ENCODE measurements at places on chromosomes 12 and 14. TPM values are rescaled to one million over a fixed set of nuclear protein-coding genes. Genes with fewer than 3 reads are reported as not detected.

The TMEM179 gene
- 2.2 TPM for total RNA-seq

DNA sequence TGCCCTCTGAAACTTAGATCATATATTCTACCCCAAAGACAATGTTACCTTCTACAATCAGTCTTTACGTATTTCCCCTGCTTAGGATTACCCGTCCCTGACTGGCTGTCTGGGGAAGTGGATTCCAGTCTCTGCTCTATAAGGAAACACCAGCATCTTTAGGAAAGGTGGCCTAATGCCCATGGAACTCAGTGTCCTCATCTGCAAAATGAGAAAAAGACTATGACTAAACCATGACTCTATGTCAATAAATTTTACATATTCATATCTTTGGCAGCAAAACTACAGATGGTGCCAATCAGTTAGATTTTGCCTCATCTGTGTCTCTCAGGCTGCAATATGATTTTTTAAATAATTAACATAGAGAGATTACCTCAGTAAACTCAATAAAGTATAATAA is 133.8 kb downstream of the ITPR2 start:
- no peak for DNase-seq

DNA sequence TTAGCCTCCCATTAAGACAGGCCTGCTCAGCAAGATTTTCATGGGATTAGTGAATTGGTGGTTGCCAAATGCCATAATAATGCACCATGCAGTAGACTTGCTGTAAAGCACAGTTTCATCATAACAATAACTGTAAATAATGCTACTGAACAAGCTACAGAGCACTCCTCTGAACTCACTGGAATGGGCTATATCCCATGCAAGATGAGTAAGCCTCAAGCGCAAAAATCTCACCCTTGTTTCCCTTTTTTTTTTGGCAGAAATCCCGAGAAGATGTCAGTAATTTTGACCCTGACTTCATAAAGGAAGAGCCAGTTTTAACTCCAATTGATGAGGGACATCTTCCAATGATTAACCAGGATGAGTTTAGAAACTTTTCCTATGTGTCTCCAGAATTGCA is 145.9 kb upstream of the HIF1A start:
- DNase-seq = no peak

The B4GALNT1 gene
- total RNA-seq = 3.5 TPM

GRCh38 chr12:40338621-40339020 is 113.8 kb downstream of the LRRK2 start:
- no peak for DNase-seq

DNA sequence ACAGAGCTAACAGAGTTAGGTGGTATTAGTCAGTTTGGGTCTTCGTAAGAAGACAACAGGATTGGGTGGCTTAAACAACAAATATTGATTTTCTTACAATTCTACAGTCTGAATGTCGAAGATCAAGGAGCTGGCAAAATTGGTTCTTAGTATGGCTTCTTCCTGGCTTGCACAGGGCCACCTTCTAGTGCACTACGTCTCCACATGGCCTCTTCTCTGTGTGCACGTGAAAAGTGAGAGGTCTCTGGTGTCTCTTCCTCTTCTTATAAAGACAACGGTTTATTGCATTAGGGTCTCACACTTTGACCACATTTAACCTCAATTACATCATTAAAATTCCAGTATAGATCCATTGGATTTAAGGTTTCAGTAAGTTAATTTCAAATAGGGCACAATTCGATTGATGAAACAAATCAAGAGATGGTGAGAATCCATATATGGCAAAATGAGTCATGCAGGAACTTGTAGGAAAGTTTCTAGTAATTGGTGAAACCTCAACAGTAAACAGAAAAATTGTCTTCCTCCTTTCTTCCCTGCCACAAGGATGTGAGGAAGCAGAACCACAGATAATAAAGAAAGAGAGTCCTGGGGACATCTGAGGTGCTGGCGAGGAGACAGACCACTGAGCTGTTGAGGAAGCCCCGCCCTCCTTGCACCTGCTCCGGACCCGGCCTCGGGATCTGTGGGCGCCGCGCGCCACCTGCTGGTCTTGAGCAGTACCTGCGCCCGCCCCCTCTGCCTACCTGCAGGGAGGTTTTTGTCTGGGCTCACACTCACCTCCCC is 846.7 kb downstream of the TMEM121 start:
- DNase-seq = no peak

- DNase-seq = no peak
Measured at GRCh38 chr12:68410018-68410660, 78.0 kb upstream of the MDM1 start.

DNA sequence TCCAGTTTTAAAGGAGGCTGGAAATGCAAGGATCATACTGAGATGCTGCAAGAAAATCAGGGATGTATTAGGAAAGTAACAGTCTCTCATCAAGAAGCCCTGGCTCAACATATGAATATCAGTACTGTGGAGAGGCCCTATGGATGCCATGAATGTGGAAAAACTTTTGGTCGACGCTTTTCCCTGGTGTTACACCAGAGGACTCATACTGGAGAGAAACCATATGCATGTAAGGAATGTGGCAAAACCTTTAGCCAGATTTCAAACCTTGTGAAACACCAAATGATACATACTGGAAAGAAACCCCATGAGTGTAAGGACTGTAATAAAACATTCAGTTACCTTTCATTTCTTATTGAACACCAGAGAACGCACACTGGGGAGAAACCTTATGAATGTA is 24.5 kb downstream of the ZNF891 start:
- no peak for DNase-seq

DNA sequence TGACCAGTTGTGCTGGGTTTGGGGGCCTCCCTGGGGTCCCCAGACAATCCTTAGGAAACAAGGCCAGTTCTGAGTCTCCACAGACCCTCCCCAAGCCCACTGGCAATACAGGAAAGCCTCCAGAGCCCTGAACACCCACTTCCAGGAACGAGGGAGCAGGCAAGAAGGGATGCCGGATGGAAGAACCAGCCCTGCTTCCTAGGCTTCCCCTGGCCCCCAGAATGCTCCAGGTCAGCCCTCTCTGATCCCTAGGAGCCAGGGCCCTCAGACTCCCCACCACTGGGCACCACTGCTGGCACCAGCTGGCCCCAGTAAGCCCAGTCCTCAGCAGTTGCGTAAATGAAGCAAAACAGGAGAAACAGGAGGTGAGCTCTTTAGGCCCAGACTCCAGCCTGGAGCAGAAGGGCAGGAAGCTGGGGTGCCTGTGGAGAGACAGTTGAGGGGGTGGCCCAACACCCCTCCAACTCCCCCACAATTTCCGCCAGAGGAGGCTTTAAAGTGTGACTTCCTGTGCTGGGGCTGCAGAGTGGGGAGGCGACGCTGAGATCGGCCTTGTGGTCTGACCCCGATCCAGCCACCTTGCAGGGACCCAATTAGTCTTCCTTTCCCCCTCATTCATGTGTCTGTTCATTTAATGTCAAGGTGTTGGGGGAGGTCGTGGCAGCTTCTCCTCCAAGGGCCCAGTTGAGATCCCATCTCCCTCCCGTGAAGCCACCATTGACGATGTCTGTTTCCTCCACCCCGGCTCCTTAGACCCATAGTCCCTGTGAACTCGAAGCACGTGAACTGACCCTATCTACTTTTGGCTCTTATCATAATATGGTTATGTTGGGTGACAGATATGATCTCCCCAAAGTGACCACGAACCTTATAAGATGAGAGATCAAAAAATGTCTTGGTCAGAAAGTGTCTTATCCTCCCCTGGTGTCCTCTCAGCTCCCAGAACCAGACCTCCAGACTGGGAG is 4.7 kb downstream of the TNFRSF1A start:
- no peak for DNase-seq

- no peak for DNase-seq
Measured at GRCh38 chr14:104278214-104278534, 139.8 kb downstream of the KIF26A start.

DNA sequence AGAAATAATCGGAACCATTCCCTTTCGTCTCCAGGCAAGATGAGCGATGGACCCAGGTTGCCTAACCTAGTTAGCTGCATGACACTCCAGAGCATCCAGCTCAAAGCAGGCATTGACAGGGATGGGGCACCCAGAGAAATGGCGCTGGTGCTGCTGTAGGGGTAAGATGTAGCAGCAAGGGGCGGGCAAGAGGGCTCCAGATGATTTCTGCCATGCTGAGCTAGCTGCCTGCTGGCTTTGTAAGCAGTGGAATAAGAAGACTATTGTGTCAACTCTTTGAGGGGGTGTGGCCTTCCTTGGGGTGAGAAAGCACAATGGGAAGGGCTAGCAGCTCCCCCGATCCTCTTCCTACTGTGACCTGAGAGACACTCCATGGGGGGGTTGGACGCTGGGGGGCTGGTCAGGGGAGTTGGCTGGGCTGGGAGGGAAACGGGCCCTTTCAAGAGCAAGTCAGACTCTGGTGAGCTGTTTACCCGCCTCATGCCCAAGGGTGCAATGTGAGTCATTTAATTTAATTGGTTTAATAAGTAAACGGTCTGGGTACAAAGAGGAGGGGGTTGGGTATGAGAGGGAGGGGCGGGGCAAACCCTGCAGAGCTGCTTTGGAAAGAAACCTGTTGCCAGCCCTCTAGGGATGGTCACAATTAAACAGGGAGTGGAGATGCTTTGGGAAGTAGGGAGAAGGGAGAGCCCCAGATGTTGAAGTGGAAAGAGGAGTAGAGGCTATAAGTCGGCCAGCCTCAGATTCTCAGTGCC is 50.5 kb downstream of the B4GALNT3 start:
- no peak for DNase-seq

- no peak for DNase-seq
Measured at GRCh38 chr14:102094101-102094500, 7.3 kb upstream of the HSP90AA1 start.

DNA sequence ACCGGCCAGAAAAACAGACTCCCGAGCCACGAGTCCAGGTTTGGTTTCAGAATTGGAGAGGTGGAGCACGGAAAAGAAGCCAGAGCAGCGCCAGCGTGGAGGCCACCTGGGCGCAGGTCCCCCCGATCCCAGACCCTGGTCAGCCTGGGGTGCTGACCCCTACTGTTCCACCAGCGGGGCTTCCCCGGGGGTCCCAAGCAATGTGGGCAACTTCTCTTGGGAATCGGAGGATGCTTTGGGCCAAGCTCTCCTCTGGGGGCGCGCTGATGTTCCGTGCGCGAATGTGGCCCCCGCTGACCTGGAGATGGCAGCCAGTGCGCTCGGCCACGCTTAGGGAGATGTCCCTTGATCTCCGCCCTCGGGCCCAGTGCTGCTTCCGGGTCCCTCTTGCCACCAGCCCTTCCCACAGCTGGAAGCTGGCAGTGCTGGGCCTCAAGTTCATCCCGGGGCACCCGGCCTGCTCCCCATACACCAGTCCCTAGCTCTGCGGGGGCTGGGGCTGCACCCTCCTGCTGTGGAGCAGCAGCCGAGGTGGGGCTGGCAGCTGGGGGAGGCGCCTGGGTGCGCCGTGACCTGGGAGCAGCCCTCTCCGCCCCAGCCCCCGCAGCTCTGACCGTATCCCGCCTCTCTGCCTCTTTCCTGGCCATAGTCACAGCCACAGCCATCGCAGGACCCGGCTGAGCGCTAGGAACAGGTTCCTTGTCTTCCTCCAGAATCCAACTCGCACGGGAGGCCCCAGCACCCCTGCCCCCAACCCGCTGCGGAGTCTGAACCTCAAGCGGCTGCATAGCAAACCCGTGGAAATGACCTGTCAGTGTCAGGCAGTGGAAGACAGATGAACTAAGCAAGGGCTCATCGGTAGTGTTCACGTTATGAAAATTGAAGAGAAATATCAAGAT is 91.2 kb downstream of the RCOR1 start:
- no peak for DNase-seq

GRCh38 chr14:50823762-50824636 is 7.0 kb downstream of the NIN start:
- no peak for DNase-seq

DNA sequence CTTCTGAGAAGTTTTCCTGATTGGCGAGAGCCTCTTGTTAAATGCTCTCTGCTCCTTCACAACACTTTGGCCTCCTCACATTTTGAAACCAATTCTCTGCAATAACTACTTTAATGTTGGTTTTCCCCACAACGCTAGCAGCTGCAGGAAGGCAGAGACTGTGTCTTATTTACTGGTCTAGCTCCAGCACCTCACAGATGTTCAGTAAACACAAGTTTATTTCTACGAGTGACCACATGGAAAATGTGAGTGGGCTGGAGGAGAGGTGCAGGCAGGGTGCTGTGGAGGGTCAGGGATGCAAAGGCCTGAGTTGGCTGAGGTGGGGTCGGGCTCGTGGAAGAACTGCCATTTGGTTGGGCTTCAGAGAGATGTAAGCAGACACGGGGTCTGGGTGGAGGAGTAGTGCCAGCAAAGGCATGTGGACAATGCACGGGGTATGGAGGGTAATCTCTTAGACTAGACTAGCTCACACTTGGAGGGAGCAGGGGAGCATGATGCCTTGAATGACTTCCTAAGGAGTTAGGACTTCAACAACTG is 117.4 kb upstream of the RTL1 start:
- DNase-seq = peak; percentile 23

The TAS2R42 gene
- total RNA-seq = not detected

- DNase-seq = no peak
Measured at GRCh38 chr12:116392061-116392460, 114.6 kb upstream of the MED13L start.

The GPHB5 gene
- total RNA-seq = not detected

The LRRC10 gene
- total RNA-seq = 3.1 TPM

The DPY19L2 gene
- 27.7 TPM for total RNA-seq

DNA sequence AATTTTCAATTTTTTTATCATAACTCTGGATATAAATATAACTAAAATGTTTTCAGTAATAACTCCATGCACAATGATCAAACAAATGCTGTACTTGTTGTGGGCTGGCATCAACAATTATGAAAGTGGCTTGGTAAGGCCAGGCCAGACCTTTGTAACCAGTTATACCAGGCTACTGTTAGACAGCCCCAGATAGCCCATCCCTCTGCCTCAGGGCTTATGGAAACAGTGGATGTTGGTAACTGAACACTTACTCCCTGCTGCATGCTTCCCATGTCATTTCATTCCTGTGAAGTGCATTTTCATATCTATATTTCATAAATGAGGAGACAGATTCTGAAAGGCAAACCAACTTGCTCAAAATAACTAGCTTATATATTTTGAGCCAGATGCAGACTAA is 195.0 kb downstream of the SYT1 start:
- no peak for DNase-seq

DNA sequence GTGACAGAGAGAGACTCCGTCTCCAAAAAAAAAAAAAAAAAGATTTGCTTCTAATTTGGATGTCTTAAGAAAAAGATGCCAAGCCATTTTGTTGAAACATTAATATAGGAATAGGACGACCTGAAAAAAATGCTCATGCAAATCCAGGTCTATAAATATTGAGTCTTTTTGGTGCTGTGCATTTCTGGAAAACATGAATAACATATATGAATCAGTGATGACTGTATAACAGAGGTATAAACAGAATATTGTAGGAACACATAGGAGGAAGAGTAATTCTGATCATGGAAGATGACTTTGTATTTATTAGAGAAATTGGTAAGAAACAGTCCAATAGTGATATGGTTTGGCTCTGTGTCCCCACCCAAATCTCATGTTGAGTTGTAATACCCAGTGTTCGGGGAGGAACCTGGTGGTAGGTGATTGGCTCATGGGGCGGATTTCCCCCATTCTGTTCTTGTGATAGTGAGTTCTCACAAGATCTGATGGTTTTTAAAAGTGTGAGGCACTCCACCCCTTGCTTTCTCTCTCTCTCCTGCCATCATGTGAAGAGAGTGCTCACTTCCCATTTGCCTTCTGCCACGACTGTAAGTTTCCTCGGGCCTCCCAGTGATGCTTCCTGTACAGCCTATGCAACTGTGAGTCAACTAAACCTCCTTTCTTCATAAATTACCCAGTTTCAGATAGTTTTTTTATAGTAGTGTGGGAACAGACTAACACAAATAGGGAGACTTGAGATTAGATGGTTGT is 3.0 kb upstream of the SRSF5 start:
- DNase-seq = no peak

Measured in right atrium auricular region (tissue), 2 donors.